Activated CD4-positive, alpha-beta T cell treated with anti-CD3 and anti-CD28 coated beads for 48 hours (primary cell): ENCODE measurements at places on chromosomes 7 and 10.

DNA sequence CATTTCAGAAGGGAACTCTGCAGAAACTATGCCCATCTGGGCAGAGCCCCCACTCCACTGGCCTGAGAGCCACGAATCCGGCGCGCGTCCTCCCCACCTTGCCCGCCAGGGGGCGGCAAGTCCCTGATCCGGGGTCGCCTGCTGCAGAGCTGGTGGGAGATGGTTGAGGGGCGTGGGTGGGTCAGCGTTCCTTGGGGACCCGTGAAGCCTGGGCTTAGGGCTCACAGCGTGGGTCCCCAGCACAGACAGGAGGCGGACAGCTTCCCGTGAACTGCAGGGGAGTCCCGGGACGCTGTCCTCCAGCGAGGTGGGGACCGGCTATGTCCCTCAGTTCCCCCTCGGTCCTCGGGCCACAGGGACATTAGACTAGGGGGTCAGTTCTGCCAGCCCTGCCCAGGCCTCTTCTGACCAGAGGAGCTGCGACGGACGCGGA is 585 bp upstream of the POP7 start:
- DNase-seq: peak; percentile 89

DNA sequence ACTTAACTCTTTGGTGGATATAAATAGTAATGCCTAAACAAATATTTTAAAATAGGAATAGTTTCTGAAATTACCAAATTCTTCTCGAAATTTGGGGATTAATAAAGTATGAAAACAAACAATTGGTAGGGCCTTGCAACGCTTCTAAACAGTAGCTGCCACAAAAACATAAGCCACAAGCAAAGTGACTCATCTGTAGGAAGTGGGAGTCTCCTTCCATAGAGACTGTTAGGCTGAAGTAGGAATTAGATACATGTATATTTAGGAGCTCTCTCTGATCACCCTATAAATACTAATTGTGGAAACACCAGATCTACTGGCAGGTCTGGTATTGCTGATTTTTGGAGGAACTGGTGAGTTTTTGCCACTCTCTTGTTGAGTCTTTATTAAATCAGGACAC is 5.7 kb upstream of the LMOD2 start:
- no peak for DNase-seq

DNA sequence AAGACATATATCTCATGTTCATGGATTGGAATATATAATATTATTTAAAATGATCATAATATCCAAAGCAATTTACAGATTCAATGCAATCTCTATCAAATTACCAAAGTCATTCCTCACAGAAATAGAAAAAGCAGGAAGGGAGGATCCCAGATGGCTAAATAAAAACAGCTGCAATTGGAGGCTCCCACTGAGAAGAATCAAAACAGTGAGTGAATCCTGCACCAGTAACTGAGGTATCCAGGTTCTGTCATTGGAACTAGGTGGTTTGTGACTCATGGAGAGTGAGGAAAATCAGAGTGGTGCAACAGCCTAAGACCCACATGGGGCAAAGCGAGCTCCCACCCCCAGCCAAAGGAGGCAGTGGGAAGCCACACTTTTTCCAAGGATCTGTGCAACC is 128.4 kb downstream of the MTERF1 start:
- DNase-seq: no peak

DNA sequence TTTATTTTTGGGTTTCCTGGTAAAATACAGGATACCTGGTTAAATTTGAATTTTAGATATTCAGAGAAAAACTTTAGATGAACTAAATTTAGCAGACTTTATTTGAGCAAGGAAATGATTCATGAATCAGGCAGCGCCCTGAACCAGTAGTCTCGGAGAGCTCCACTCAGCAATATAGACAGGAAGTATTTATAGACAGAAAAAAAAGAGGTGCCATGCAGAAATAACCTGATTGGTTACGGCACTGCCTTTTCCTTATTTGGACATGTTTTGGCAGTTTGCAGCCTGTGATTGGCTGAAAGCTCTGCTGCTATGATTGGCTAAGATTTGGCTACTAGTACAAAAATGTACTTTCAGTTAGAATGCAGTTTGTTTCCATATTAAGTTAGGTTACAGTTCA is 198.3 kb upstream of the DKK1 start:
- no peak for DNase-seq

- no peak for DNase-seq
These were observed 115.7 kb downstream of the PRKAG2 start for GRCh38 chr7:151761231-151761630.

DNA sequence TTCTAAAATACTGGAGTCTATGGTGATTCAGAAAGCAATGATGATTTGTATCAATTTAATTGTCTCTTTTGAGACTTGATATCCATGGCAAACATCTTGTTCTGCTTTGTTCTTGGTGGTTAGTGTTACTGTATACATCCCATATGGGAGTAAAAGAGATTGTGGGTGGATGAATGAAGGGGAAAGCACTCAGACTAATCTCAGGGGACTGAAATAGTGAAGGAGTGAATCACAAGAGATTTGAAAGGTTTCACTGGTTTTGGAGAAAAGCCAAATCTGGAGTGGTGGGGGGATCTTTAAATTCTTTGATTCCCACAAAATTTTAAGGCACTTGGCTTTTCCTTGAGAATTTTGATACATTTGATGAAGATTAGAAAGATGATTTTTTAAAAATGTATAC is 369.4 kb downstream of the INHBA start:
- no peak for DNase-seq

GRCh38 chr7:64959072-64959747 is 31.6 kb downstream of the ZNF117 start:
- DNase-seq: no peak

DNA sequence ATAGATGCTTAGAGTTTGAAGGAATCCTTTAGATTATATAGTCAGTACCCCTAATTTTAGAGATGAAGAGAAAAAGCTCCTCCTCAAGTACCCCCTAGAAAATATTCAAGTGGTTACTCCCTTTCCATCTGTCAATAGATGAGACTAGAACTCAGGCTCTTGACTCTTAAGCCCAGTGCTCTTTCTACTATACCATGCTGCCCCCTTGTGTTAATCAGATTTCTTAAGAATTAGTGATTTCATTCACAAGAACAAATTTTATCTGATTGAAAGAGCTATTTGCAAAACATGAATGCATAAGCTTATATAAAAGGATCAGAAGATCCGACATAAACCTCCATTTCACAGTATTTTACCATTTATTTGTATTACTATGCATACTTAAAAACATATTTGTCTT is 179.3 kb downstream of the TFEC start:
- no peak for DNase-seq

GRCh38 chr7:77246026-77246640 is 46.5 kb upstream of the FGL2 start:
- no peak for DNase-seq

GRCh38 chr7:148622887-148623585 is 32.5 kb downstream of the C7orf33 start:
- no peak for DNase-seq

- DNase-seq: peak; percentile 18
These were observed 156.6 kb upstream of the LYZL2 start for GRCh38 chr10:30786131-30786530.

DNA sequence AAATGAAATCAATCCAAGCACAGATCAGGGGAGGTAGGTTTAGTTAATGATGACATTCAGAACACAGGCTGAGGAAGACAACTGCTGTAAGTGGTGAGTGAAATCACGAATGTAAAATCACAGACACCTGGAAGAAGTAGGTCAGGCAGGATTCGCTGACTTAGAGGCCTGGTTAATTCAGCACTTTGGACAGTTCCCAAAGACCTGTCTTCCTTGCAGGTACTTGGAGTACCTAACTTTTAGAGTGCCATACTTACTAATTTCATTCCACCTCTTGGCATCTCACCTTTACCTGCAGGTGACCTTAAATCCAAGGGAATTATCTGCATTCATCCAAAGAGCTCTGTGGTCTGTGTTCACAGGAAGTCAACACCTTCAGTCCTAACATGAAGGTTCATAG is 822.3 kb downstream of the PHTF2 start:
- no peak for DNase-seq

DNA sequence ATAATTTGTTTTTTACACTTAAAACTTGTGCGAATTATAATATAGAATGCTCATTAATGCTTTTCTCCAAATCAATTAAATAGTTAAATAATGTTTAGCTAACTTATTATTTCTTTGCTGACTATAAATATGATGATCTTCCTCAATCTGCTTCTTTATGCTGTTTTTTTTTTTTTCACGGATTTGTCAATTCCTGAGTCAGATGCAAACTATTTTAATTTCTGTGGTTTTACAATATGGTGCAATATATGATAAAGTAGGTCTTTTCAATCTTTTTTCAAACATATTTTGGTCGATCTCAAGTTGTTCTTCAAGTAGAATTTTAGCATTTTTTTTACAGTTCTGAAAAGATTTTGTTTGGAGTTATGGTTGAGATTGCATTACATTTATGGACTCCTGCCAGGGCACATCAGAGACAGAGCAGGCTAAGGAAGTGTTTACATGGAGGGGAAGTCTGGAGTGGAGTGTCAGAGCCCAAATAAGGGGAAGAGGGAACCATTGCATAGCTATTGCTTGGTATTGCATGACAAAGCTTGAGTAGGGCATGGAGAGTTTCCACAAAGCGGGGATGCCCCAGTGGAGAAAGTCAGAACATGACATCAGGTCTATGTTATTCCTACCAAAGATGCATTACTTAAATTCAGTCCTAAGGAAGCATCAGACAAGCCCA is 204.4 kb downstream of the OTUD1 start:
- DNase-seq: no peak

DNA sequence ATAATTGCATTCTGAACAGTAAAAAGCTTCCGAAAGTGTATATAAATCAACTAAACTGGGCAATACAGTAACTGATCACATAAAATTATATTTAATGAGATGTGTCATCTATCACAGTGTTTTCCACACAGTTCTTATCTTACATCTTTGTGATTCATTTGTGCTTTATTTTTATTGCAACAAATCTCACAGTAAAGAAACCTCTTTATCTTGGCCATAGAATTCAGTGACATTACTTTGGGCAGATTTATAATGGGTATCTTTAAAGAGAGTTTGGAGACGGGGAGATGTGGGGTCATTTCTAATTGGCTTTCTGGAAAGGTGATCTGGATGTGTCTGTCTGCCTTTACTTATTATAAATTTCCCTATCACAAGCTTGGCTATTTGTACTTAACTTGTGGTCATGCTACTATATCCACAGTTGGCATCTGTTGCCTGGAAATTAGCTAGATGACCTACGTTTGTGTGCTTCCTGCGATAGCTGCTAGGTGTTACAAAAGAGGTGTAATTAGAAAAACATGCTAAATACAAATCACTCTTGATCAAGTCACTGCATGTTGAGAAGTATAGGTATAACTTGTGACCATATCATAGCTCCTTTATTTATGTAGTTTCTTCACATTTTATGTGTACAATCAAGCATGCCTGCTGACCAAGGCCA is 123.8 kb downstream of the ARID5B start:
- no peak for DNase-seq

DNA sequence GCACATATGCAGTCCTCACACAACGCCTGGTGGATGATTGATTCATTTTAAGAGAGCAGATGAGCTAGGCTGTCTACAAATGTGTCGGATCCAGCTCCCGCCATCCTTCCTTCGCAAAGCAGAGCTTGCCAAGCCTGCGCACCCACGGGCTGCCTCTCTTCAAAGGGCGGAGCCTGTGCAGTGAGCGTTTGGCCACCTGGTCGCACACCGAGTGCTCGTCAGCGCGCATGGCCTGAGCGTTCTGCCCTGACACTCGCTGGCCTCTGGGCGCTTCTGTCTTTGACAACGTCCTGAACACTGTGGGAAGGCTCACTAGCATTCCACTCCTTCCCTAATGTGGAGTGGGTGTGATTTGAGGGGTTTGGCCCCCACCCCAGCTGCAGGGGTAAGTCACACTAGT is 47.1 kb upstream of the TMEM72 start:
- DNase-seq: peak; percentile 41

- DNase-seq: no peak
These were observed 21.9 kb upstream of the SEMA3A start for GRCh38 chr7:84216472-84216871.

DNA sequence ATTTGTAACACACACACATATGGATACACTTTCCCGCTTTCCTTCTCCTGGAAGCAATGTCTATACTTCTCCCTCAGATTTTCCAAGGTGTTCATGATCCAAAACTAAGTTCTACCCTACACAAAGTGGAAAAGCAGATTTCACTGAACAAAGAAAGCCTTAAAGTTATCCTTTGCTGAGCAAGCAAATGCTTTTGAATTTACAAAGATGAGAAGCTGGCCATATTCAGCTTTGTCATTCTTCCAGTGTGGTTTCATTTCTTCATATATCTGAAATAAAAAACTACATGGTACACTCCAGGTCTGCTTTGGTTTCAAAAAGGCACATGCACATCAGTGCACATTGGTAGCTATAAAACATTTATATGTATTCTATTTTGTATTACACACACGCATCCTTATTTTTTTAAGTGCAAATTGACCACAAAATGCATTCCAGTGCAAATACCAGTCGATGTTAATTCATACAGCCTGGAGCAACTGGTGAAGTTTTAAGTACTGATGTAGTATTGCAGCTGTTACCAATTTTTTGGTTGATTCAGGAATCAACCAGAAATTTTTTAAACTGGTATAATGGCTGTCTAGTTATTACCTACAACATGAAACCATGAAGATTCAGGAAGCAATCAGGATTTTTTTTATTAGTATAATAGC is 65.5 kb upstream of the SRPK2 start:
- no peak for DNase-seq

DNA sequence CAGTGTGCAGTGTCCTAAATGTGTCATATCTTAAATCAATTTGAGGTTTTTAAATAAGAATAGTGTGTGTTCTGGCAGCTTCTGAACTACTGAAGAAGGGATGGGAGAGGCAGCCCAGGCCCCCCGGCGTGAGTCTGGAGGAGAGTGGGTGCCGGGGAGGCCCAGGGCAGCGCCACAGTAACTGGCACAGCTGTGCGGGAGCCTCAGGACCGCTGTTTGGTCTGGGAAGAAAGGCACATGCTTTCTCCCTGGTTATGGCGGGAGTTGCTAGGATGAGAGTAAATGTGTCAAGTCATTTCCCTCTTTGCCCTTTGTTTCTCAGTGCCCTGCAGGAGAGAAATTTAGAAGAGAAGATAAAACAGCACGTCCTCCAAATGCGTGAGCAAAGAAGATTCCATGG is 31.9 kb upstream of the PWWP2B start:
- no peak for DNase-seq

GRCh38 chr7:1593904-1594421 is 24.1 kb upstream of the PSMG3 start:
- no peak for DNase-seq

DNA sequence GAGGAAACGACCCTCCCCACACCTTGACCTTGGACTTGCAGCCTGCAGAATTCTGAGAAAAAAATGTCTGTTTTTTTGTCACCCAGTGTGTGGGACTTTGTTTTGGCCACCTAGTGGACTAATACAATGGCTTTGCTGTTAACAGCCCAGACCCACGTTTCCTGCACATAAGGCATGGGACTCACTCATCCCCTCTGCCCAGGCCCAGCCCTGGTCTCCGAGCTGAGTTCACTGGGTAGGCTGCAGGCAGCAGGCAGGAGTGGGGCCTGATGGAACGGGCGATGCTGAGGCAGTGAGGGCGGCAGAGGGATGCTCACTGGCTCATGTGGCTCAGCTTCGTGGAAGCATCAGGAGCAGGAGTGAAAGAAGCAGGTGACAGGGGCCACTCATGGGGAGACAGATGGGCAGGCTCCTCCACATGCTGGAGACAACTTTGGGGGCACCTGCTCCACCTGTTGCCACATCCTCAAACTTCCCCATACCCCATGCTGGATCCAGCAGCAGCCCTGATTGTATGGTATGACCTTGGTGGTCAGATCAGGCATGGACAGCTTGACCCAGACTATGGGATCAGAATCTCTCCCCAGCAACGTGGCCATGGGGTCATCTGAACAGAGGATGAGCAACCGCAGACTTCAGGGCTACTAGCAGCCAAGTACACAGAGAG is 65.8 kb upstream of the ANTXRL start:
- no peak for DNase-seq
